ENCODE measurements at places on chromosomes 11 and 22.

GRCh38 chr11:14638561-14638960, 5.0 kb upstream of the PDE3B start:
- DNase-seq, result no peak

DNA sequence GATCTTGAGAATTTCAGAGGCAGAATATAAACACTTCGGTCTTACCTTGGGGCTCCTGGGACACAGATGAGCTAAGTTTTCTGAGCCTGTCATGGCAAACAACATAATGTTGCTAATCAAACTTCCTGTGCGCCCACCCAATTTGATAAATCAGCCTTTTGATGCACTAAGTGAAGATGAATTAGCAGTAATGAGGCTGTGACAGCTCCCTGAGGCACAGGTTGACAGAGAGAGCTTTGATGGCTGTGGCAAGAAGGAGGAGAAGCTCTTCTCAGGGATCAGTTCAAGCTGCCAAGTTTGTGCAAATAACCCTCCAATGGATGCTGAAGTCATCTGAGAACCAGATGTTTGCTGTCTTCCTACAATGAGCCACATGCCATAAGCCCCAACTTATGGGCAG, 34.4 kb downstream of the DRD2 start:
- DNase-seq, result no peak

- no peak for DNase-seq
These were observed 5.7 kb downstream of the DRICH1 start for GRCh38 chr22:23626286-23626975.

GRCh38 chr22:37552524-37553163, 7.6 kb upstream of the CDC42EP1 start:
- DNase-seq, result no peak

All from NCI-H2081 treated with DMSO at 0.1 percent for 48 hours (cell line).